ENCODE measurements at places on chromosomes 3 and 15. TPM values are rescaled to one million over a fixed set of nuclear protein-coding genes. Genes with fewer than 3 reads are reported as not detected.

Gene ELP6
- 20.6 TPM for total RNA-seq

Gene B3GALNT1
- 70.2 TPM for total RNA-seq

Gene KLF15
- total RNA-seq: 0.26 TPM

Gene PIK3R4
- total RNA-seq: 18.3 TPM

Gene NPAP1
- not detected for total RNA-seq

All from MG63 (cell line).